ENCODE measurements at places on chromosomes 7 and 10. TPM values are rescaled to one million over a fixed set of nuclear protein-coding genes. Genes with fewer than 3 reads are reported as not detected.
A peak's percentile ranks its signal among the peaks of the same experiment; 100 is the strongest.

Gene GNAT3
- total RNA-seq, result not detected

Gene OGDHL
- total RNA-seq, result not detected

Gene RBP3
- not detected for total RNA-seq

- peak; percentile 28 for DNase-seq
These were observed 265.9 kb downstream of the GLRX3 start for GRCh38 chr10:130401860-130402765.

DNA sequence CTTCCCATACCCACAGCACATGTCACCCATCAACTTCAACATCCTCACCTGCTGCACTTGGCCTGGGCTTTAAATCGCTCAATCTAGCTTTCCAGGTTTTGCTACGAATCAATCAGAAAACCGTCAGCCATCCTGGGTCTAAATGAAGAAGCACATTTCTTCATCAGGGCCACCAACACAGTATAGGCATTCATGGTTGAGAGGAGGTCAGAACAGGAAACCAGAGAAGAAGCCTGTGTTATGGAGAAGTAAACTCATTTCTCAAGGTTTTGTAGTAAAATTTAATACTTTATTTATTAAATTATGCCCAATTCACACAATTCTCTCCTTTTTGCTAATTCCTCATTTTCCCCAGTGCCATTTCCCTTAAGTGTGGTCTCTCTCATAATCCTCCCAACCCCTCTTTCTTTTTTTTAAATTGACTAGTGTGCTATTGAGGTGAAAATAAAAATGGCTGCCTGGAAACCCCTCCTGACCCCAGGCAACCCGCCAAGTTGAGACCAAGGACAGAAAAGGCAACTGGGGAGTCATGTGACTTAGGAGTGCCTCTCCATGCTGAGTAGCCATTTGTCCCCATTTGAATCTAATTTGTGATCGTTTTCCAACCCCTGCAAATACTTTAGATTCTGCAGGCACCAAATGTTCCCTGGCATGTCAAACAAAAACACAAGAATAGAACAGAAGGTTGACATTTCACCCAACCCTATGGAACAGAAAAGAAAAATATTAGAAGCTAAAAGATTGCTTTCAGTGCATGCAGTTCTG lies 181.1 kb upstream of the NAMPT start:
- no peak for DNase-seq

GRCh38 chr7:115631782-115632181 lies 398.8 kb downstream of the TFEC start:
- no peak for DNase-seq

DNA sequence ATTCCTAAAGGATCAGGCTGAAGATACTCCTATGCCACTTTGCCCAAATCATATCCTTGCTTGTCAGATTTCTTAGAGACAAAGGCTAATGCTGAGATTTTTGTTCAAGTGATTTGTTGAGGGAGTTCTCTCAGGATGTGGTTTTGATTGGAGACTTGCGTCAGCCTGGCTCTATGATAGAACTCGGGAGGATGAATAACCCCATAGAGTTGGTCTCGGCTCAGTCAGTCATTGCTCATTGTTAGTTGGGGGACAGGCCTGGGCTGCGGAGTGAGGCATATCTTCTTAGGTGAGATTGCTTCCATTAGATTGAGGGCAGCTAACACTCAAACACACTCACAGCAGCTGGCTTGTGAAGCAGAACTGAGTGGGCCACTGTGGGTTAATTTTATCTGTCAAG lies 203.4 kb downstream of the KIF20B start:
- no peak for DNase-seq

DNA sequence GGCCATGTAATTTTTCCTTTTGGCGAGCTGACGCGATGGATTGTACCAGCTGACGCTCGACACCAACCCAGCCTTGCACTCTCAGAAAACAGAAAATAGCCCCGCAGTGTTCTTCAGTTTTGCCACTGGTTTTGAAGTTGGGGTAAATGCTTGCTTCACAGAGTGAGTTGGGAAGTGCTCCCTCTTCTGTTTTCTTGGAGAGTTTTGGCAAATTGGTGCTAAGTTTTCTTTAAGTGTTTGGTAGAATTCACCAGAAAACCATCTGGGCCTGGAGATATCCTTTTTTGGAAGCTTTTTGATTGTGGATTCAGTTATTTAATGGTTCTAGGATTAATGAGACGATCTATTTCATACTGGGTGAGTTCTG lies 252.8 kb downstream of the ELFN1 start:
- no peak for DNase-seq

DNA sequence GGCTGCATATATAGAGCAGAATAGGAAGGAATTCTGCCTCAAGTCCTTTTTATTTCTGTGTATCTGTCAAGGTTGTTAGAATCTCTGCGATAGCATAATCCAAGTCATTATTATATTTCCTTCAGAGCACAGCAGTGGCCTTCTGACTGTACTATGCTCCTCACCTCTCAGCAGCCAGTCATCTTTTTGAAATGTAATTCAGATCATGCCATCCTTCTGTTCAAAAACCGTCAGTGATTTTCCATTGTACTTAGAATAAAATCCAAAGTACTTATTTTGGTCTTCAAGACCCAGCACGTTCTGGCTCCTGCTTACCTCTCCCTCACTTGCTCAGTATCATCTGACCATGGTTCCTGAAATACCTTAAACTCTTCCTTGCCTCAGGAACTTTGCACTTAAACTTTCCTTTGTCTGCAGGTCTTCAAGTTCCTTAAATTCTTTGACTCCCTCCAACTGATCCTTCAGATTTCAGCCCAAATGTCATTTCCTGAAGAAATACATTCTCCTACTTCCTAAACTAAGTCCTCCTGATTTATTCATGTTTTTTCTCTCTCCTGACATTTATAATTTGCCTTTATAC lies 112.4 kb downstream of the ST7 start:
- DNase-seq, result no peak

DNA sequence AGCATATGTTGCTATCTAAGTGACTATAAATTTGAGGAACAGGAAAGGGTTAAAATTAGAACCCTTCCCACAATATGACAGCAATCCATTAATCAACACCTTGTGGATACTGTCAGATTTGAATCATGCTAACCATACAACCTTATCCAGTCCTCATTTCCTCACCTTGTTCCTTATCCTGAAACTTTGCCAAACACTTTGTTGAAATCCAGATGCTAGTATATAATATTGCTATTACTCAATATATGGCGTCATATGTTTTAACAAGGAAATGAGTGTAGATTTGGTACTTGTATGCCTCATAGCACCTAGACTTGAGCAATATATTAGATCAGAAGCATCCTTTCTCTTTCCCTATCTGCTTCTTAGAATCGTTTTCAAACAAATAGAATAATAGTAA lies 66.3 kb upstream of the SLC25A13 start:
- DNase-seq, result no peak

GRCh38 chr10:3658766-3659165 lies 126.2 kb downstream of the KLF6 start:
- DNase-seq, result no peak

- DNase-seq, result no peak
These were observed 16.8 kb downstream of the AOAH start for GRCh38 chr7:36707465-36707864.

GRCh38 chr7:100764841-100765240 lies 31.4 kb downstream of the ZAN start:
- no peak for DNase-seq

DNA sequence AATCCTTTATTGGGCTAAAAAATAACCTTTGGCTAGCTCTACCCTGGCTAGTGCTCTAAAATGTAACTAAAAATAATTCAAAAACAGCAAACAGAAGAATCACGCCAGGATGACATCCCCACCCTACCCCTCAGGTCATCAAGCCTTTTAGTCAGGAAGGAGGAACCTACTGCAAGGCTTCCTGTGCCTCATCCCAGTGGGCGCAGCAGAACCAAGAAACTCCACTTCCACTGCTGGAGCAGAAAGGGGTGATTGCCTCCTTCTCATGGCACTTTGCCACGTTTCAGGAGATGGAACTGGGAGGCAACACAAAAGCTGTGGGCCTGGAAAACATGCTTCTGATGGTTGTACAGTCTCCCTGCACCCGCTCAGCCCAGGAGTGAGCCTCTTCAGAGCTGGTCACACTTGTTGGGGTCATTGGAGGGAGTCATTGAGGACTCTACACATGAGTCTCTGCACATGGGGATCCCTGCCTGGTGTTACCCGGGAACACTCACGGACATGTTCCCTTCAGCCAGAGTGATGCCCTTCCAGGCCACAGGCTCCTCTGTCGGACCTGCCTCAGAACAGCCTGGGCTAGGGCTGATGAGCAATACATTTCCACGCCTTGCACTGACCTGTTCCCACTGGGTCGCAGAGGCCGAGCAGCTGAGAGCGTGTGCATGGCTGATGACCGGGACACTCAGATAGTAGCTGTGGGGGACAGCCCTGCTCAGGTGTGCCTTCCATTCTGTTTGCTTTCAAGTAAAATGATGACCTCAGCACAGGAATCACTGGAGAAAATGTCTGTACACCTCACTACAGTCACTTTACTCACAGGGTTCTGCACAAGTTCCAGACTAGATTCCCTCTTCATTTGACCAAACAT lies 355.3 kb downstream of the FGFR2 start:
- DNase-seq, result no peak

GRCh38 chr7:24784277-24784676 lies 27.0 kb upstream of the GSDME start:
- no peak for DNase-seq

GRCh38 chr7:69674701-69675182 lies 76.5 kb downstream of the AUTS2 start:
- no peak for DNase-seq
